ENCODE measurements at places on chromosomes 4 and X.

DNA sequence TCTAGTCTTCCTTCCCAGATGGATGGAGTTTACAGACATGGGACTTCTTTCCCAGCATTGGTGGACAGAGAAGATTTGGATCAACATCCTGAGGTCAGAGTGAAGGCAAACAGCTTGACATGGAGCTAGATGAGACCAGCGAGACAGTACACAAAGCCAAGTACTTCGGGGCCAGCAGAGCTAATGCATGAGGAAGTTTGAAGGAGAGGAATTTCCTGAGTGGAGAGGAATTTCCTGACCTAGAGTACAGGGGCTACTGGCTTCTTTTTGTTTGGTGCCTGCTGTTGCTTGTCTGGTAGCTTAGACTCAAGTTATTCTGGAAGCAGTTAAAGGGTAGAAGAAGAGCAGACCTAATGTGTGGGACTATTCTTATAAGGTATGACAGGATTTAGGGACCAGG is 69.1 kb upstream of the EOLA2 start:
- DNase-seq: no peak

DNA sequence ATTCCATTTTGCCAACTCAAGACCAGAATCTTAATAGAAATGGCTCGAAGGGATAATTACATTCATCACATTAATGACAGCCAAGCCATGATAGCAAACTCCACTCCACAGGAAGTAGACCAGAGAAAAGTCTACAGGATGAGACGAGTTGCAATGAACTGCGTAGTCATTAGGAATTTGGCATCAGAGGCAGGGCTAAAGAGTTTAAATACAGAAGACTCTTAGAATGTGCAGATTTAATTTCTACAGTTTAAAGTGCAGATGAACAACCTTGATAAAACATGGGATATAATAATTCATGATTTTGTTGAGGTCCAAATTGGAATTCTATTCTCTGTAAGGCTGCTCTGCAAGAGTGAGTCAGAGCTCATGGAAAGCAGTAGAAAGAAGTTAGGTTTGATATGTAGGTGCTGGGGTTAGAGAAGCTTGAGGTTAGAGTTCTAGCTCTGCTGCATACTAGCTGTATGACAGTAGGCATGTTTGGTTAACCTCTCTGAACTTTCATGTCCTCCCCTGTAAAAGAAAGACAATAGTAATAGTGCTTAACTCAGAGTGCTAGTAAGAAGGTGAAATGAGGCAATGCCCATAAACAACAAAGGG is 32.2 kb downstream of the LNX1 start:
- DNase-seq: no peak

- DNase-seq: no peak
Measured at GRCh38 chrX:18900401-18900976, 83.4 kb downstream of the PHKA2 start.

GRCh38 chr4:78870056-78870455 is 69.2 kb downstream of the PAQR3 start:
- no peak for DNase-seq

- no peak for DNase-seq
Measured at GRCh38 chrX:148904421-148905111, 404.1 kb downstream of the AFF2 start.
